ENCODE measurements at places on chromosomes 13 and 19.

DNA sequence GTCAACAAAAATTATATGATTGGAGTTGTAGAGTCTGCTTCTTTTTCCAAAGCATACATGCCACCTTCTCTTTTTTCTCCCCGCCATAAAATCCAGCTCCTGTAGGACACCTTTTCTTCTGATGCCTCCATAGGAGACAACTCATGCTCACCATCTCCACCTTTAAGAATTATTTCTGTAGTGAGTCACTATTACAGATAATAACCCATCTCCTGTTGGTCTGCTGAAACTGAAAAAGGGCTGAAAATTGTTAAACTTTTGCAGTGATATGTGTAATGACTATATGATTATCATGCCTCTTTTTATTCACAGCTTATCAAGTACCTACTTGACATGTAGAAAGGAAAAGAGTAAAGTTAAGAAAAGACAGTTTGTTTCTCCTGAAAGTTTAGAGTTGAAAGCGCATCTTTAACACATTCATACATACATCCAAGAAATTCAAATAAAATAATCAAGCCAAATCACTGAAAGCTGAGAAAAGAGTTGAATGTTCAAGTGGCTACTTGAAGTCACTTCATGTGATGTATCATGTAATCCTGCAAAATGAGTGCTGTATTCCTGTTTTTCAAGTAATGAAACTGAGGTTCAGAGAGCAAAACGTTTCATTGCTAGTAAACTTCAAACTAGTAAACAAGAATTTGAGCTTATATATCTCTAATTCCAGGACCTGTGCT lies 35.5 kb upstream of the LPAR6 start:
- DNase-seq = no peak

- DNase-seq = no peak
Observed at GRCh38 chr19:10832939-10833296, 3.1 kb downstream of the TMED1 start.

DNA sequence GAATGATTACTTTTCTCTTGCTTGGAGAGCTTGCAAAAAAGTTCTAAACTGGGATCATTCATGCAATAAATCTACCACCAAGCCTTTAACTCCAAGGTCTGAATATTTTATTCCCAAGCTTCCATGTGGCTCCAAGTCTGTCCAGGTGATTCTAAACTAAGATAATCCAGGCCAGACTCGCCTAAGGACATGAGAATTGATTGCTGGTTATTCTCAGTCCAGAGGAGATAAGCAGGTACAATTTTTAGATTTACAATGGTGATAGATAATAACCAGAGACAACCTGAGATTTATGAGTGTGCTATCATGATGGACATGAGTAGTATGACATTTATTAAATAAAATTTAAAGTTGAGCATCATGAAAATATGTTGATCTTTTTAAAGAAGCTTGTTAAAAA lies 156.5 kb upstream of the SPRY2 start:
- no peak for DNase-seq

DNA sequence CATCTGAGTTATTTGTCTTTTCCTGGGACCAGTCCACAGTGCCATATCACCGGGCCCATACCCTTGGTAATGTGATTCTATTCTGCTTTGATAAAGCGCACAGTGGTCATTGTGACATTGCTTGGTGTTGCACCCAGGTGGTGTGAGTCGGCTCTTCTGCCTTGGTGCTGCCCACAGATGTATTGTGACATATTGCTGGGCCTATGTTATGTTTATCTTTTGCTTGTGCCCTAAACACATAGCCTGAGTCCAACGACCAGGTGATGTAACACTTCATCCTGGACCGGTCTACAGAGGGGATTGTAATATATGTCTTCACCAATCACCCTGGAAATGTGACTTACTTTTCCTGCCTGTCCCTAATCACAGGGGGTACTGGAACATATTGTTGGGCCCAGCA lies 23.7 kb upstream of the ZNF254 start:
- no peak for DNase-seq

DNA sequence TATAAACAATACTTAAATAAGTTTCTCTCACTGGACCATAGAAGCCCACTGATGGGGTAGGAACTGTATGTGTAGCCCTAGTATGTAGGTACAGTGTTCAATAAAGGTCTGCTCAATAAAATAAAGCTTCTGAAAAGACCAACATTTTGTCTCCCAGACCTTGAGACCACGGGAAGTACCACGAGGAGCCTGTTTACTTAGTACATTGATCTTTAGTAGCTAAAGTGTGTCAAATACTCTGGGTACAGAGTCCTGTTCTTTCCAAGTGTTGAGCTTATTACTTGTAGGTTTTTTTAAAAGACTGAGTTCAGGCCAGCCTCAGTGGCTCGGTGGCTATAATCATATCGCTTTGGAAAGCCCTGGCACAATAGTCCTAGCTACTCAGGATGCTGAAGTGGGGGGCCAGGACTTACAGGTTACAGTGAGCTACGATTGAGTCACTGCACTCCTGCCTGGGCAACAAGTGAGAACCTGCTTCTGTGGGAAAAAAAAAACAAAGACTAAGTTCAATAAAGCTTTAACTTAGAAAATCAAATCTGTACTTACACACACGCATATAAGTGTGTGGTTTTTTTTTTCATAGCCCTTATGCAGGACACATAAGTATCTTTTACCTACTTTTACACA lies 3.4 kb downstream of the MTRF1 start:
- DNase-seq = no peak

DNA sequence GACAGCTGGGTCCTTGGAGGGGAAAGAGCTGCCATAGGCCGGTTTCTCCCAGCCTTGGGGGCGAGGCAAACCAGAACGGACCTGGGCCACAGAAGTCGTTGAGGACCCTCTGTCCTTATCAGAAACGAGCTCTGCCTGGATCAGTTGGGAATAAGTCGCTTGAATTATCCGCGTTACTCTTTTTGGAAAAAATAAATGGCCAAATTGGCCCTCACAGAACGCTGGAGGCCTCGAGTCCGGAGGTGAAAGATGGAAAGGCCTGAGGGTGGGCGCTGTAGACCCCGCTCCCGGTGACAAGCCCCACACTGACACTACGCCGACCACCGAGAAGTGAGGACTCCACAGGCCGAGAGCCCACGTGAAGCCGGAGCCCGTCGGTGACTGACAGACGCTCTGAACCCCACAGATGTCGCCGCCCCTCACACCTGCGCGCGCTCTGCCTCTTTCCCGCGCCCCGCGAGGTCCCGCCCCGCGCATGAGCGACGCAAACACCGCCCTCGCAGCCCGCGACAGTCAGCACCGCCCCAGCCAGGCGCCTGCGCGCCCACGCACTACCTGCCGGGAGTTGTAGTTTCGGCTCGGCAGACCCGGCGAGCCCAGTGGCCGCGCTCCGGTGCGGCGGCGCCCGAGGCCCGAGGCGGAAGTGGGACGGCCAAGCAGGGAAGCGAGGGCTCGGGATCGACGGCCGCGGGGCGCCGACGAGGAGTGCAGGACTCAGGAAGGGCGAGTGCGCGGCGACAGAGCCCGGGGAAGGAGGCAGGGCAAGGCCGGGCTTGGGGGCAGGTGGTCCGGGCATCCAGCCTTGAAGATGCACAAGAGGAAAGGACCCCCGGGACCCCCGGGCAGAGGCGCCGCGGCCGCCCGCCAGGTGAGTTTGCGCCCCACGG lies at the start of the genes BRME1 and CC2D1A:
BRME1 (minus strand) TSS at position 484 of the 887 bp plus-strand sequence. CDS start 1,225 bp downstream, outside the sequence.
CC2D1A (plus strand) TSS at position 568 of the 887 bp plus-strand sequence; CDS start at position 809, 241 bp downstream.
- DNase-seq = peak; percentile 93

DNA sequence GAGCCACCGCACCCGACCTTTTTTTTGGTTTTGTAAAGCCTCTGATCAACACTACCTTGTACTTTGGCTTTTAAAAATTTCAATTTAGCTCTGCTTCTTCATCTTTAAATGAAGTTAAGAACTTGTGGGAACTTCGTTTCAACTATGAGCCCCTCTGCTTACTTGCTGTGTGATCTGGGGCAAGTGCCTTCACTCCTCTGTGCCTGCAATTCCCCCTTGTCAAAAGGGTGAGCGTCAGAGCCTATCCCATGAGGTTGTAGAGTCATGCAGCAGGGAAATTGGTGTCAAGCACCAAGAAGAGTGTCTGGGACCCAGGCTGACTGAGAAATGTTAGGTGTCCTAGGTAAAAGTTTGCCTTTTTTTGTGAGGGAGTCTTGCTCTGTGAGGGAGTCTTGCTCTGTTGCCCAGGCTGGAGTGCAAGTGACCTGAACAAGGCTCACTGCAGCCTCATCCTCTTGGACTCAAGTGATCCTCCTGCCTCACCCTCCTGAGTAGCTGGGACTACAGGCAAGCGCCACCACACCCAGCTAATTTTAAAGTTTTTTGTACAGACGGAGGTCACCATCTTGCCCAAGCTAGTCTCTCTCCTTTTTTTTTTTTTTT lies 5.7 kb downstream of the VASP start:
- DNase-seq = no peak

GRCh38 chr13:98225036-98225940 lies 48.2 kb upstream of the RNF113B start:
- DNase-seq = no peak

GRCh38 chr19:53977991-53978731 lies 13.3 kb upstream of the CACNG6 start:
- DNase-seq = no peak

GRCh38 chr13:113759525-113760137 lies 605 bp downstream of the TMEM255B start:
- no peak for DNase-seq

GRCh38 chr19:16285769-16286498 lies 38.7 kb upstream of the KLF2 start:
- no peak for DNase-seq

DNA sequence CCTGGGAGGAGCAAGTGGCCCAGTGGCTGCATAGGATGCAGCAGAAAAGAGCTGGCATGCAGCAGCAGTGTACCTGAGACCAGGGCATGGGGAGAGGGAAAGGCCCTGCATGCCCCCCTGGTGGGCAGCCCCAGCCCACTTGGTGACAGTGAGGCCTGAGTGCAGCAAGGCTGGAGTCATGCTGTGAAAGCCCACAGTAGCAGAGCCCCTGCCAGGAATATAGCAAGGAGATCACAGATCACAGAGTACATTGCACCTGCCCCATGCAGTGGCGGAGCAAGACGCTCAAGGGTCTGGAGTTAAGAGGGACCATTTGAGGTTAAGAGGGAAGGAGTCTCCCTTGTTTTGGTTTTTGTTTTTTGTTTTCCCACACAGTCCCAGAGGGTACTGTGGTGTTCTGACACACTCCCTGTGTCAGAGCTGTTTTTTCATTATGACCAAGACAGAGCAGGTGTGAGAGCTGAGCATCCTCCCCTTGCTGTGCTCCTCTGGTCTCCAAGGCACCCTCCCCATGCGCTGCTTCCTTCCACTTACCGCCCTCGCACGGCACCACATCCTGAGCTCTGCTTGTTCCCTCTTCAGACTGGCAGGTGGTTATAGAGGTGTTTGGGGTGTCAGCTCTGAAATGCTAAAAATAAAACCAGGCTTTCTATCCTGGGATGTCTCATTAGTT lies 85.0 kb upstream of the UBL3 start:
- peak; percentile 41 for DNase-seq

GRCh38 chr13:36148446-36148845 lies 17.3 kb upstream of the DCLK1 start:
- DNase-seq = no peak

DNA sequence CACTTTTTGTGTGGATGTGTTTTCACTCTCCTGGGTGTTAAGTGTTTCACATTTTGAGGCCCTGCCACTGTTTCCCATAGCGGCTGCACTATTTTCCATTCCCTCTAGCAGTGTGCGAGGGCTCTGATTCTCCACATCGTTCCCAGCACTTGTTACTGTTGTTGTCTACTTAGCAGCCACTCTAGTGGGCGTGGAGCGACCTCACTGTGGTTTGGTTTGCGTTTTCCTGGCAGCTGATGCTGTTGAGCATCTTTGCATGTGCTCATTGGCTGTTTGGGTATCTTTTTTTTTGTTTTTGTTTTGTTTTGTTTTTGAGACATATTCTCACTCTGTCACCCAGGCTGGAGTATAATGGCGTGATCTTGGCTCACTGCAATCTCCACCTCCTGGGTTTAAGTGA lies 14.4 kb downstream of the NAXD start:
- no peak for DNase-seq

DNA sequence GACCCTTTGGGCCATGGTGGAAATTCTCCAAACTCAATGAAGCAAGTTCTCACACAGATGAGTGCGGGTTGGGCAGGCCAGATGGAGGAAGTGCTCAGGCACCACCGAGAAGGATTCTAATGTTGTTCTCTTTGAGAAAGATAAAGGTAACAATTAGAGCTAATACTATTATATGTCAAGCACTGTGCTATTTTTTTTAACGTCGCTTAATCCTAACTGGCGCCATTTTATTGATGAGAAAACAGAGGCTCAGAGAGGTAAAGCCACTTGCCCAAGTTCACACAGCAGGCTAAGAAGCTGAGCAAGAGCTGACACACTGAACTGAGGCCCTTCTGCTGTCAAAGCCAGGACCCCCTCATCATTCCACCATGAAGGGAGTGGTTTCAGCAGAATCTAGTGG lies 1.0 kb downstream of the FBL start:
- no peak for DNase-seq

DNA sequence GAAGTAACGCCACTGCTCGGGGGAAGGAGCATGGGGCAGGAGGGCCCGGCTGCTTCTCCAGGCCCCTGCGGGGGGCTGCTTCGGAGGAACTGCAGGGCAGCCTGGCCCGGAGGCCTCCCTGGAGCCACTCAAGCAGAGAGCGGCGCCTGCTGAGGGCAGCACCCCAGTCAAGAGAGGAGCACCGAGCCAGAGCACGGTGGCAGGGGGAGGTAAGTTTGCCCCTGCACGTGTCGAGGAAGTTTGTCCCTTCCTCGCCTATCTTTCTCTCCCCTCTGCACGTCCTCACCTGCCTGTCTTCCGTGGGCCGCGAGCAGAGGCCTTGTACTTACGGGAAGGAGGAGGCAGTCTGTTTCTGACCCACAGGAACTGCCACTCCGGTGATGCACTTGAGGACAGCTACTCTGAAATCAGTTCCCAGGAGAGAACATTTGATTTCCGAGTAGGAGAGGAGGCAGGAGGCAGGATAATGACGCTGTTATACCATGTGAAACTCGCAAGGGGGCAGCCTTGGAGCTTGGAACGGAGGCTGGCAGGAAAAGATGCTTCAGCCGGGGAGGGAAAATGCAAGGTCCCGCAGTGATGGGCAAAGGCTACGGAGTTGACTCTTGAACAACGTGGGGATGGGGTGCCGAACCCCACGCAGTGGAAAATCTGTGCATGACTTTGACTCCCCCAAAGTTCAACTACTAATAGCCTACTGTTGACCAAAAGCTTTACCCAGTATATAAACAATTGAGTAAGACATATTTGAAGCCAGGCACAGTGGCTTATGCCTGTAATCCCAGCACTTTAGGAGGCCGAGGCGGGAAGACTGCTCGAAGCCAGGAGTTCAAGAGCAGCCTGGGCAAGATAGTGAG lies 5.0 kb downstream of the FFAR1 start:
- DNase-seq = peak; percentile 44
